Articular chondrocyte of knee joint (primary cell): ENCODE measurements at places on chromosomes 16 and 17. TPM values are rescaled to one million over a fixed set of nuclear protein-coding genes. Genes with fewer than 3 reads are reported as not detected.

Gene CDH11
- 278 and 468 TPM in 2 replicates for total RNA-seq

Gene PRKCB
- total RNA-seq = 0.11 and 0.52 TPM in 2 replicates

Gene TEKT5
- total RNA-seq = 0.13 and 0.22 TPM in 2 replicates

Gene TMEM100
- total RNA-seq = 0.91 and 1.2 TPM in 2 replicates

Gene ITPRIPL2
- 51.1 and 51.7 TPM in 2 replicates for total RNA-seq

Gene HSD17B1
- 0.39 and 0.86 TPM in 2 replicates for total RNA-seq

Gene SPATA22
- 1.3 TPM in 1 of 2 replicates, not detected in the other for total RNA-seq

Gene QRICH2
- 2.3 and 2.4 TPM in 2 replicates for total RNA-seq

Gene TBX2
- total RNA-seq = 8.4 and 11.7 TPM in 2 replicates

Gene UMOD
- not detected in 2 replicates for total RNA-seq
